ENCODE measurements at places on chromosomes 7 and 10.

GRCh38 chr7:128939861-128940410, 2.2 kb downstream of the IRF5 start:
- peak; percentile 41 for DNase-seq

DNA sequence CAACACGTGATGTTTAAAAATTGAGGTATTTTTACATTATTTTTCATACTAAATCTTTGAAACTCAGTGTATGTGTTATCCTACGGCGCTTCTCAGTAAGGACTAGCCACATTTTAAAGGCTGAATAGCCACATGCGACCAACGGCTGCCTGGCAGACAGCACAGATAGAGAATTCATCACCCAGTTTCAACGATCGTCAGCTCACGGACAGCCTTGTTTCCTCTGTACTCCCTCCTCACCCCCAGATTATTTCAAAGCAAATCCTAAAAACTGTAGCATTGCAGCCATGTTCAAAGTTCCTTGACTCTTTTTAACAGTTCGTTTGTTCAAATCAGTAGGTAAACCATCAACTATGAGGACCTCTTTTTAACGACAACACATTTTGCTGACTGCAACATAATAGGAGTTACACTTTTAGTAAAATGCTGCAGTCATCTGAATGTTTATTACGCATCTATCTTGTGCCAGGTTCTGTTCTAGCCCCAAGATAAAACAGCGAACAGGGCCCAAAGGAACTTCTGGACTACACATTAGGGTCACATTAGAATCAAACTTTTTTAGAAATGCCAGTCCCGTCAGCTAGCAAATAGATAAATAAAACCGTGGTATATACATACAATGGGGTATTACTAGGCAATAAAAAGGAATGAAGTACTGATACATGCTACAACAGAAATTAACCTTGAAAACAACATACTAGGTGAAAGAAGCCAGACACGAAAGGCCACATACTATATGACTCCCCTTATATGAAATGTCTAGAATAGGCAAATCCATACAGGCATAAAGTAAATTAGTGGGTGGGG, 5.7 kb downstream of the OSBPL3 start:
- no peak for DNase-seq

GRCh38 chr10:74645692-74646091, 180.7 kb upstream of the KAT6B start:
- DNase-seq, result no peak

DNA sequence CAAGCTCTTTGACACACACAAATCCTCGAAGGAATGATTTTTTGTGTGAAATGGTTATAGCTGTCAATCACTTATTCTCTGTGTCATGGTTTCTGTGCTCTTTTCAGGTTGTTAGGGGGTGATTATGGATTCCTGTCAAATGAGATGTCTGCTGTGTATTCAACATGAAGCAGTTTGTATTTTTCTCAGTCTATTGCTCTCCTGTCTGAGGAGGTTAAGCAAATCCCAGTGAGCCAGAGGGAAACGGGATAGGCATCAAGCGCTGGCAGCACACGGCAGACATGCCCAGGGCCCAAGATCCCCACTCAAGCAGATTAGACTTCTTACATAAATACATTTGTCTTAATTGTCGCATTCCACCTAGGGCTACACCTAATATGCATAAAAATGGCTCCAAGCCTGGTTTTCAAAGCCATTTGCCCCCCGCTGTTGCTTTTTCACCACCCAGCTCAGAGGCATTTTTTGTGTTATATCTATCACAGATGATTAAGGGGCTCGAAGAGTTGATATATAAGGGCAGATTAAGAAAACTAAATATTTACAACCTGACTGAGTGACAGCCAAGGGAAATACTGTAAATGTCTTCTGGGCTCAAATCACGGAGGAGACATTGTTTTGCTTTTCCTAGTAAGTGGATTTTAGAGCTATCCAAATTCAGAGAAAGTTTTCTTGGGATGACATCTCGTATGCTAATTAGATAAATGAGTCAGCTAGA, 192.7 kb upstream of the LRGUK start:
- no peak for DNase-seq

- no peak for DNase-seq
Observed at GRCh38 chr7:130953196-130953595, 219.2 kb upstream of the KLF14 start.

- no peak for DNase-seq
Observed at GRCh38 chr7:142791502-142791901, 20.7 kb downstream of the PRSS2 start.
